ENCODE measurements at places on chromosomes 2 and 18. TPM values are rescaled to one million over a fixed set of nuclear protein-coding genes. Genes with fewer than 3 reads are reported as not detected.

GRCh38 chr2:67054728-67055127, 342.4 kb upstream of the ETAA1 start:
- no peak for DNase-seq

B3GNT7 gene
- 53.5 TPM for total RNA-seq

MC5R gene
- not detected for total RNA-seq

- DNase-seq, result no peak
Observed at GRCh38 chr2:16718576-16719484, 53.2 kb upstream of the CYRIA start.

All from upper lobe of right lung (tissue), 1 donor.